ENCODE measurements at places on chromosomes 6 and 20.

DNA sequence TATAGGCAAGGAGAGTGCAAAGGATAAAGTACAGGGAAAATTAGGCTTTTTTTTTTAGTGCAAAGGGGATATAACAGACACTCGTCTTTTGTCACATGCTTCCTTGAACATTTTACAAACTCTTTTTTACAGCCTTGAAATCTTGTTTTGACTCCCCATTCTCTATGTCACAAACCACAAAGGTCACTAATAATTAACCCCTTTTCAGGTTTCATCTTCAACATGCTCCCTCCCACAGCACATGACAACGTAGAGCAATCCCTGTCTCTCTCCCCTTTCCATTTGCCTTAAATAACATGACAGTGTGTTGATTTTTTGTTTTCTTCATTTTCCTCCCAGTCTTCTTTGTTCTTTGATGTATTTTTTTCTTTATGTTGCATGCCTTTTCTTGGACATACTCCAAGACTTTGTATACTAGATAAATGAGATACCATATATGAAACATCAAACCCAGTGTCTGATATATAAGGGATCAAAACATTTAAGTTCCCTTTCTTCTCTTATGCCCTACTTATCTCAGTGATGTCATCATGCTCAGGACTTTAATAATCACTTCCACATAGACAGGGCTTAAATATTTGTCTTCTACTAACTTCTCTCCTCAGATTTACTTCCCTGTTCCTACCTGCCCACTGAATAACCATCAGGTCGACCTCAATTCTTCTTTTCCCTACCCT, 378.7 kb upstream of the HSF2 start:
- no peak for DNase-seq

DNA sequence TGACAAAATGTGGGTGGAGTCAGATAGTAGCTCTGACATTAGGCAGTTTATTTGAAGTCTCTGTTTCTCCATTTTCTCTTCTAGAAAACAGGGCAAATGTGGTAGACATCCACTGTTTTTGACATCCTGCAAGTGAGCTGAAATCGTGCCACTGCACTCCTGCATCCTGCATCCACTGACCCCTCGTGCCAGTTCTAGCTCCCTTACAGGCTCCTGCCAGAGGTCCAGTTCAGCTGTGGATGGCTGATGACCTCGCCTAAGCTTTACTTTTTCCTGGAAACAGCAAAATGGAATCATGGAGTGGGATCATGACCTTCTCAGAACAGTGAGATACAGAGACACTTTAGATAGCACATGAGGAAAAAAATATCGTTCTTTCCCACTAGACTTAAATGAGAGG, 58.5 kb downstream of the TULP4 start:
- DNase-seq, result no peak

DNA sequence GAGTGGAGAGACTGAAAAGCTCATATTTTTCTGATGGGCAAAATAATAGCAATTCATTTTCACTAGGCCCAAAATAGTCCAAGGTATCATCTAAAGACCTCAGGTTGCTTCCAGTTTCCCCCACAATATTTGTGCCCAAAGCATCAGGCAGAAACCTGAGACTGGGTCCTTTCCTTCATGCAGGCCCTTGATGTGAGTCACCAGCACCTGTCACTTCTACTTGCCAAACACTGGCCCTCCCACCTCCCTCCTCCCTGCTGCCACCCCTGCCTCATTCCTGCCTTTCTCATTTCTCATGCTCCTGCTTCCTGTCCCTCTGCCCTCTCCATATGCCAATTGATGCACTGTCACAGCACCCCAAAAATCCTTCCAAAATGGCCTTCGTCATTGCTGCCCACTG, 230.4 kb upstream of the CST7 start:
- DNase-seq, result no peak

DNA sequence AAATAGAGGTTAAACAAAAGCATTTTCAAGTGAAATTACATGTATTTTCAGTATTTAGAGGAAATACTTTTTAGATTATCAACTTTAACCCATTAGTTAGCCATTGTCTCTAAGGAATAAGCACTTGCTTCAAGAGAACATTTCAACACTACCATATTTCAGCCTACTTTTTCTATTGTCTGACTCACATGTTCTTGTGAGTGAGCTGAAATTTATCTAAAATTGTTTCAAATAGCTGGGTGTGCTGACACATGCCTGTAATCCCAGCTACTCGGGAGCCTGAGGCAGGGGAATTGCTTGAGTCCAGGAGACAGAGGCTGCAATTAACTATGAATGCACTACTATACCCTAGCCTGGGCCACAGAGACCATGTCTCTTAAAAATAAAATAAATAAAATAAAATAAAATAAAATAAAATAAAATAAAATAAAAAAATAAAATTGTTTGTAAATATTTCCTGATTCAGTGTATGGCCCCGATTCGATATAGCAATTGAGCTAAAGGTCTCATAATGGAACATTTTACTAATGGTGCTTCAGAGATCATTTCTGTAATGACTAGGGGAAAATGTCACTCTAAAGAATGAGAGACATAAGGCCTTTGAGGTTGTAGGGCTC, 324.6 kb upstream of the PLCB4 start:
- DNase-seq, result no peak

GRCh38 chr6:56814802-56815201, 140.1 kb upstream of the BEND6 start:
- DNase-seq, result no peak

DNA sequence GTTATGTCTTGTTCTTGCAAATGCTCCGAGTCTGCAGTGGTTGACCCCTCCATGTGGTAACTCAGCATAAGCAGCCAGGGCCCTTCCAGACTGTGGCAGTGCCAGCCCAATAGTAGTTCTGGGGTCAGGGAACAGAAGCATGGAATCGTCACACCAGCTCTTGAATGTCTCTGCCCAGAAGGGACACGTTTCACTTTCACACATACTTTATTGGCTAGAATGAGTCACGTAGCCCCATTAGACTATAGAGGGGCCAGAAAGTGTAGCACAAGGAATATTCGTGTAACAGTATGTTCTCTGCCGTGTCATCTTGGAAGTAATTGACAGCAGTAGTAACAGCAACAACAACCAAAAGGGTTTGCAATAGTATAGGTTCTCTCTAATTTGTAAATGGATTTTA, 254.7 kb downstream of the FARS2 start:
- DNase-seq, result no peak

DNA sequence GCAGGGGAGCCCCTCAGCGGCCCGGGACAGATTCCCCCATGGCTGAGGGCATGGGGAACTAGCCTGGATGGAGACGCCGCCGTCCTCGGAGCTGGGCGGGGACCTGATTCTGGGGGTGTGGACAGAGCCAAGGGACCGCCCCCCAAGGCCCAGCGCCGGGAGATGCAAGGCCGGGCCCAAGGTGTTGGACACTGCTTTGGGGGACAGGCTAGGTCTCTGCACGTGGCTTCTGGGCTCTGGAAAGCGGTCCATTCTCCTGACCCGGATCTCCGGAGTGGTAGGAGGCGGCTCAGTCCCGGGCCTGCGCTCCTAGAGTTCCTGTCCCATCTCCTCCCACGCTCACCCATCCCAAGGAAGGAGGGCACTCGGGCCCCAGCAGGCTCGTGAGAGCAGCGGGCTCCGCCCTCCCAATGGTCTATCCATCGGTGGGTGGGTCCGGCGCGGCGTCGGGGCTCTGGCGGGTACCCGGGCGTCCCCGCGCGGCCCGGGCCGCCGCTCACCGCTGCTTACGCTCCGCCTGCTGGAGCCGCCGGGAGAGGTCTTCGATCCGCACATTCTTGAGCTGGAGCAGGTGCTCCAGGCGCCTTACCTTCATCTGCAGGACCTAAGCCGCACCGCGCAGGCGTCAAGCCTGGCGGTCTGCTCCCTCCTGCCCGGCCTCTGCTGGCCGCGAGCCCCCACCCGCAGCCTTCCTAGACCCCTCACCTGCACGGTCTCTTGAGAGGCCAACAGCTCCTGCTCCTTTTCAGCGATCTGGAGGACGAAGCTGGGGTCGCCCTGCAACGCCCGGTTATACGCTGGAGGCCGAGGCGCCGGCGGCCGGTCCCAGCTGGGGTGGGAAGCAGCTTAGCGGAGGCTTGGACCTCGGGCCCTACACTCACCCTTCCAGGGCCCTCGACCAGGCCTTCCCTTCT, 3.3 kb downstream of the SPEF1 start:
- DNase-seq, result no peak

- no peak for DNase-seq
Measured at GRCh38 chr6:112253498-112253840, 898 bp downstream of the LAMA4 start.

- no peak for DNase-seq
Measured at GRCh38 chr6:161658211-161658610, 384.4 kb upstream of the AGPAT4 start.

- DNase-seq, result peak; percentile 33
Measured at GRCh38 chr20:17806739-17807441, 107.1 kb downstream of the BANF2 start.
